ENCODE measurements at places on chromosomes 4 and X.
A peak's percentile ranks its signal among the peaks of the same experiment; 100 is the strongest.

GRCh38 chrX:120269373-120270035 lies 18.9 kb downstream of the ZBTB33 start:
- no peak for DNase-seq

- DNase-seq = no peak
Measured at GRCh38 chrX:57406149-57406548, 119.6 kb downstream of the FAAH2 start.

GRCh38 chrX:17473021-17473420 lies 98.0 kb downstream of the NHS start:
- no peak for DNase-seq

DNA sequence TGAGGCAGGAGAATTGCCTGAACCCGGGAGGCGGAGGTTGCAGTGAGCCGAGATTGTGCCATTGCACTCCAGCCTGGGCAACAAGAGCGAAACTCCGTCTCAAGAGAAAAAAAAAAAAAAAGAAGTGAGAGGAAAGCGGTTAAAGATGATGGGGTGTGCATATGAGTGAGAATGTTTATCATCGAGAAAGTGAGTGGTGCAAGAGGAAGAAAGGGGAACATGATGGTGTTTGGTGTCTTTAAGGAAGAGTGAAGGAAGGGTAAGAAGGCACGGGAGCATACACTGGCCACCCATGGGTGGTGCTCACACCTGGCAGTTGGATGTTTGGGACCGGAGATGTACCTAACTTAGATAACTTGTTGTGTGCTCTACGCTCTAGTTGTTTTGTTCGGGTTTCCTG lies 62.2 kb downstream of the STOX2 start:
- no peak for DNase-seq

DNA sequence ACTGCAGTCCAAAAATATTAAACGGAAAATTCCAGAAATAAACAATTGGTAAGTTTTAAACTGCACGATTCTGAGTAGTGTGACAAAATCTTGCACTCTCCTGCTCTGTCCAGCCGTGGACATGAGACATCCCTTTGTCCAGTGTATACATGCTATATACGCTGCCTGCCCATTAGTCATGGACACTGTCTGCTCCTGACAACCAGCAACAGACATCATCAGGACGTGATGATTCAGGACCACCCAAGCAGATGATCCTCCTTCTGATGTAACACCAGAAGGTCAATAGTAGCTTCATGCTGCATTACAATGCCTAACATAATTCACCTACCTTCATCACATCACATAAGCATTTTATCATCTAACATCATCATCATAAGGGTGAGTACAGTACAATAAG lies 36.3 kb downstream of the ATRX start:
- DNase-seq = no peak

DNA sequence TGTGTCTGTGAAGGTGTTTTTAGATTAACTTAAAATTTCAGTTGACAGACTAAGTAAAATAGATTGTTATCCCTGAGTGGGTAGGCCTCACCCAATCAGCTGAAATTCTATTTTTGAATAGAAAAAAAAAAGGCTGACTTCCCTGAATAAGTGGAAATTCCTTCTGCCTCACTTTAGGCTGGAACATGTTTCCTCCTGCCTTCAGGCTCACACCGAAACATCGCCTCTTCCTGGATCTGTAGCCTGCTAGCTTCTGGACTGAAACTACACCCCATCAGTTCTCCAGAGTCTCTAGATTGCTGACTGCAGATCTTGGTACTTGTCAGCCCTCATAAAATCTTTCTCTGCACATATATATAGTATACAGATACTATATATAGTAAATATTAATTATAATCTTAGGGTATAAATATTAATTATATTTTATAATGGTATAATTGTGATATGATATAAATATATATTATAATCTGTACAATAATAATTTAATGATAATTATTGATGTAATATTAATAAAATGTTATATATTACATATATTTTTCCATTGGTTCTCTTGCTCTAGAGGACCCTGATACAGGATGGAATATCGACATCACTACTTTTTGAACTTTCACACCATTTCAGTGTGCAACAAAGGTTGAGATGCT lies 13.7 kb upstream of the SLIT2 start:
- no peak for DNase-seq

GRCh38 chrX:38634665-38635064 lies 73.3 kb downstream of the TSPAN7 start:
- no peak for DNase-seq

DNA sequence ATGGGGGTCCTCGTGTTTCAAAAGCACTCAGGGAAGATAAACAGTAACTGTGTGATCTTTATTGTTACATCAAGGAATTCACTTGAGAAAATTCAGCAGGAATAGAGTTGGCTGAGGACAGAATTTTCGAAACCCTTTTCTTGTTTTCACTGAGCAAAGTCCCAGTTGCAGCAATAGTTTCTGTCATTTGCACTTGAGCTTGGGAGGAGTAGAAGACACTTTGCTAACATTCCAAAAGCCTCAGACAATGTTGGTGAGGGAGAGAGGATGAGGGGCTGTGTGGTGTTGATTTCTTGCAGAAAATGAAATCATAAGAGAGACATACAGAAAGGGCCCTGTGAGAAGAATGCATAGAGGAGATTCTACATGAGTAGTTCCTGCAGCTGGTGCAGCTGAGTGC lies 151.9 kb upstream of the DIPK2B start:
- DNase-seq = no peak

DNA sequence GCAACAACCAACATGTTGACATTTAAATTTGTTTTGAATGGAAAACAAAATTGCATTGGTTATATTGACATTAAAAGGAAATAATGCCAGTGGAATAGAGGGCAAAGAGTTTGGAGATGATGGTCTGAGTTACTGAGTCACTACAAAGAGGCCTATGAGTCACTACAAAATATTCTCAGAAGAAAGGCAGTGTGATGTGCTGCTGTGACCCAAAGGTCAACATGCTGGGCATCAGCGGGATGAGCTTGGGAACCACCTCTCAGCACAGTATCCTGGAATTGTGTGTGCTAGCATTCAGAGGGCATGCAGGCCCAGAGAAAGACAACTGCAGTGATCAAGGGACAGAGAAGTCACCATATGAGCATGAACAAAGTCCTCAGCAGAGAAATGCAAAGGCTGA lies 2.8 kb downstream of the CMC4 start:
- DNase-seq = no peak

DNA sequence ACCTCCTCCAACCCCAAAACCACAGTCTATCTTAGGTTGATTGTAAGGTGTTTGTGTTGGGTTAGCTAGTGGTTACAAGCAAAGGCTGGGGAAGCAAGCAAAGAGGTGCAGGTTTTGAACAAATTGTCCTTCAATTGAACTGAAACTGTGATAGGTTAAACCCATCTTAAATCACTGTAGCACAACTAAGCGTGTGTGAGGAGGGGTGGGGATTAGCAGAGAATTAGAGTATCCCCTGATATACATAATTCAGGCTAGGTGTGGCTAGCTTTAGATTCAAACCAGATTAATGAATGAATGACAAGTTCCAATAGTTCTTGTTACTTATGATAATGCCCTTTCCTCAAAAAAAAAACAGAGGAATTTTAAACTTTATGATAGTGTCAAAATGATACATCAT lies 191.0 kb upstream of the POF1B start:
- DNase-seq = no peak

GRCh38 chrX:100647095-100647494 lies 3.1 kb downstream of the SRPX2 start:
- no peak for DNase-seq

GRCh38 chrX:13894888-13895565 lies 78.1 kb upstream of the GPM6B start:
- DNase-seq = no peak

- no peak for DNase-seq
Measured at GRCh38 chrX:24169211-24169610, 19.7 kb downstream of the ZFX start.

DNA sequence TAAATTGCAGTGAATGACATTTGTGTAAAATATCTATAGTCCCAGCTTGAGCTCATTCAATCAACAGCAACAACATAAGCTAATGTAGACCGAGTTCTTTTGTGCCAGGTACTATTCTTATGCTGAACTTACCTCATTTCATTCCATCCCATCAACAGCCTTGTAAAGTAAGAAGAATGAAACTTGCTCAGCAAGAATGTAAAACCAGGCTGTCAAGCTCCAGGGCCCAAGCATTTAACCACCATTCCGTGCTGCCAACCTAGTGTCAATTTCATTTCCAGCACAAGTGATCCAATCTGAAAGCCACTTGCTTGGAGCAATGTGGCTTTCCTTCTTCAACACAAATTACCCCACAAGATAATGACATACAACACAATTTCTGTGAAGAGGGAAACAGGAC lies 36.6 kb downstream of the RASSF6 start:
- no peak for DNase-seq

- peak; percentile 58 for DNase-seq
Measured at GRCh38 chr4:8315435-8316250, 46.1 kb downstream of the HTRA3 start.

GRCh38 chrX:18809641-18810040 lies 102.2 kb downstream of the PPEF1 start:
- no peak for DNase-seq

DNA sequence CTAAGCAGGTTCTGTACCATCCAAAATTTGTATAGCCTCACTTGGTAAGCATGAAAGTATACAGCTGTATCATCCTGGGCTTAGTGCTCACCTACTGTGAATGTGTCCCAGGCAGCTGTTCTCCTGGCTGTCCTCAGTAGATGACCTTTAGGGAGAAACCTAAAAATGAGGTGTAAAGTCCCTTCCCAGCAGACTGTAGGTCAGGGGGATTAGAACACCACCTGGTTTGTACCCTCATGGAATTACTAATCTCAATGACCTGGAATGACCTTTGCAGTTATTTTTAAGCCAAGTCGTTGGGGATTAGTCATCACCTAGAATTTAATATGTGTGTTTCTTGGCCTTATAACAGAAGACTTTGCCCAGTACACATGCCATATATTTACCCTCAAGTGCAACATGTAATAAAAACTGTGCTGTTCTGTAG lies 39.1 kb upstream of the MBTPS2 start:
- DNase-seq = no peak

DNA sequence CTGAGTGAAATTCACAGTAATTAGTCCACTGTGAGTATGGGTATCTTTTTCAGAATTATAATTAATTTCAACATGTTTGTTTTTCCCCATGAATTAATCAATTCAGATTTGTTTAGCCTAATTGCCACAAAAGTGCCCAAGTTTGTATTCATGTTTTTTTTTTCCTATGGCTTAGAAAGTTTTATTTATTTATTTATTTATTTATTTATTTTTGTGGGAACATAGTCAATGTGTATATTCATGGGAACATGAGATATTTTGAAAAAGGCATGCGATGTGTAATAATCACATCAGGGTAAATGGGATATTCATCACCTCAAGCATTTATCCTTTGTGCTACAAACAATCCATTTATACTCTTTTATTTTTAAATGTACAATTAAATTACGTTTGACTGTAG lies 475.3 kb downstream of the ADGRL3 start:
- DNase-seq = no peak

GRCh38 chr4:9685692-9686091 lies 95.7 kb upstream of the DRD5 start:
- DNase-seq = no peak

DNA sequence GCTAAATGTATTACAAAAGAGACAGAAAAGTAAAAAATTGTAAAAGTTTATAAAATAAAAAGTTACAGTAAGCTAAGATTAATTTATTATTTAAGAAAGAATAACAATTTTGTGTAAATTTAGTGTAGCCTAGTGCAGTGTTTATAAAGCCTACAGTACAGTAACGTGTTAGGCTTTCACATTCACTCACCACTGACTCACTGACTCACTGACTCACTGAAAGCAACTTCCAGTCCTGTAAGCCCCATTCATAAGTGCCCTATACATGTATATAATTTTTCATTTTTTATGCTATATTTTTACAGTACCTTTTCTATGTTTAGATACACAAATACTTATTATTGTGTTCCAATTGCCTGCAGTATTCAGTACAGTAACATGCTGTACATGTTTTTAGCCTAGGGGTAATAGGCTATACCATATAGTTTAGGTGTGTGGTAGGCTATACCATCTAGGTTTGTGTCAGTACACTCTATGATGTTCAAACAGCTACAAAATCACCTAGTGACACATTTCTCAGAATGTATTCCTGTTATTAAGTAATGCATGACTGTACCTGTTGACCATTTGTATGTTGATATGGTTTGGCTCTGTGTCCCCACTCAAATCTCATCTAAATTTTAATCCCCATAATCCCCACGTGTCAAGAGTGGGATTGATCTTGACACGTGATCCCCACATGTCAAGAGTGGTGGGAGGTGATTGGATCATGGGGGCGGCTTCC lies 57.9 kb downstream of the CFAP299 start:
- DNase-seq = no peak

- DNase-seq = no peak
Measured at GRCh38 chr4:71907782-71908181, 123.9 kb upstream of the GC start.

DNA sequence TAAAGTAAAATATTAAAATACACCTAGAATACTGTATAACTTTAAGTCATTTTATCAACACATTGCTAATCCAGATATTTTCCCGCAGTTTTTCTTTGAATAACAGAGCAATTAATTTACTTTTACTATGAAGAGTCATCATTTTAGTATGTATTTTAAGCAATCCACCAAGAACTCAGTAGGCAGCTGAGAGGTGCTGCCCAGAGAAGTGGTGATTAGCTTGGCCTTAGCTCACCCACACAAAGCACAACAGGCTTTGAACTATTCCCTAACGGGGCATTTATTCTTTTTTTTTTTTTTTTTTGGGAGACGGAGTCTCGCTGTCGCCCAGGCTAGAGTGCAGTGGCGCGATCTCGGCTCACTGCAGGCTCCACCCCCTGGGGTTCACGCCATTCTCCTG lies 74.4 kb downstream of the CD38 start:
- DNase-seq = no peak

DNA sequence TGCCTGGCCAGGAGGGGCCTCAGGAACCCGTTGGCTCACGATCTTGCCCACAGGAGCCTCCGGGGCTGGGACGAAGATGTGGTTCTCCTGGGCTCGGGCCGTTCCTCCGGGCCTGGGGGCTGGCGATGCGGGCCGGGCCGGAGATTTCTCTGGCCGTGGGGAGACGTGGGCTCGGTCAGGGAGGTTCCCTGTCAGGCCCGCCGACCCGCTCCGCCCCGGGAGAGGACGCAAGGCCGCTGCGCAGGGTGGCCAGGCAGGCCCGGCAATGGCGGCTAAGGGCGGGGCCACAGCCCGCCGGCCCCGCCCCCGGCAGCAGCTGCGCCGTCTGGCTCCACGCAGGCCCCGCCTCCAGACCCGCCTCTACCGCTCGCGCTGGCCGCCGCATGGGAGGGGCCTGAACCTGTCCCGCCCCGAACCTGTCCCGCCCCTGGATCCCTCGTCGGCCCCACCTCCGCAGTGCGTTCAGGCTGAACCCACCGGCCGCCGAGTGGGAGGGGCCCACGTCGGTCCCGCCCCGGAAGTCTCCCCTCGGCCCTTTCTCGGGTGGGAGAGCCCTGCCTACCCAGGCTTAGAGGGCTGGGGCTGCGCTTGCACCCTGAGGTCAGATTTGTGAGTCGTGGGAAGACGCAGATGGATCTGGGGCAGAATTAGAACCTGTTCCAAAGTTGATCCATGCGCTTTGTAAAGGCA lies at the start of gene FAM3A:
FAM3A (minus strand) TSS at position 267 of the 690 bp plus-strand sequence. CDS start 460 bp downstream, outside the sequence.
- DNase-seq = peak; percentile 94
